ENCODE measurements at places on chromosomes 5 and 9.
A peak's percentile ranks its signal among the peaks of the same experiment; 100 is the strongest.

GRCh38 chr5:142432961-142433360, 108.1 kb upstream of the SPRY4 start:
- no peak for DNase-seq

GRCh38 chr5:8576178-8576577, 707.2 kb downstream of the MTRR start:
- DNase-seq, result no peak

GRCh38 chr9:117704024-117704575, at the start of gene TLR4:
TLR4 (plus strand) TSS chr9:117704403; CDS start chr9:117704473, 70 bp downstream.
- DNase-seq, result no peak

GRCh38 chr5:166083183-166083959, 2208.1 kb upstream of the WWC1 start:
- no peak for DNase-seq

GRCh38 chr9:34437006-34437925, 21.1 kb downstream of the FAM219A start:
- peak; percentile 37 for DNase-seq

- no peak for DNase-seq
Observed at GRCh38 chr5:154709368-154710305, 45.5 kb upstream of the LARP1 start.

DNA sequence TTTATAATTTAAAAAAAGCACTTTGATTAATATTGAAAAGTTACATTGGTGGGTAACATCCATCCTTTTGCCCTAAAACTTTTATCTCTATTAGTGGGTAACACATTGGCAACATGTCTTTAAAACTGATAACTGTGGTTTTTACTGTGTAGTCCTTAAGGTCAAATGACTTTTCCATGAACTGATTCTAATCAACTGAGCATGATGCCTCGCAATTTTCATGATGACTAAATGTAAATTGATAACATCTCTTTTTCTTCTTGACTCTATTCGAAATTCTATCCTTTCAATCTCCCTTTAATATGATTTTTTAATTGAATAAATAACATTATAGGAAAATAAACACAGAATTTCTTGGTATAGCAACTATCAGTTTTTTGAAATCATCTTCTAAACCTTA, 6.3 kb upstream of the IL5 start:
- no peak for DNase-seq

Measured in stimulated activated naive CD4-positive, alpha-beta T cell (primary cell).